ENCODE measurements at places on chromosomes 2 and 18. TPM values are rescaled to one million over a fixed set of nuclear protein-coding genes. Genes with fewer than 3 reads are reported as not detected.

- peak; percentile 50 for ATAC-seq
Measured at GRCh38 chr2:163736433-163737189, 803 bp upstream of the FIGN start.

- peak; percentile 39 for ATAC-seq
Measured at GRCh38 chr2:96869822-96870625, at the start of gene SEMA4C. Gene SEMA4C, minus strand, starts transcription at chr2:96870080. Its CDS starts 2,194 bp downstream, at chr2:96867886.

- ATAC-seq: no peak
Measured at GRCh38 chr18:48569139-48569914, 30.5 kb downstream of the CTIF start.

DNA sequence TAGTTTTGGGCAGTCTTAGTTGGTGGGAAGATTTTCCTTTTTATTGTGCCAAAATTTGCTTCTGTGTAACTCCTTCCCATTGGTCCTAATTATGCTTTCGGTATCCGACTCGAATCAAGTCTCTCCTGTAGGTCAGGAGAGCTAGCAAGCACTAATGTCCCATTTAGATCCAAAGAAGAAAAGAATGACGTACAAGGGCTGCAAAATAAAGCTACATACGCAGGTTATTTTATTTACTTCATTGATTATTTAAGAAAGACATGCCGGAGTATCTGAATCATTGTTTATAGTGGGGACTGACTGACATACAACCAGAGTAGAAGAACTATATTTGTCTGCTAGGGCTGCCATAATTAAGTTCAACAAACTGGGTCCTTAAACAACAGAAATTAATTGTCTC is 648.5 kb downstream of the CPS1 start:
- ATAC-seq: no peak

- ATAC-seq: no peak
Measured at GRCh38 chr2:5188636-5189035, 503.5 kb upstream of the SOX11 start.

DNA sequence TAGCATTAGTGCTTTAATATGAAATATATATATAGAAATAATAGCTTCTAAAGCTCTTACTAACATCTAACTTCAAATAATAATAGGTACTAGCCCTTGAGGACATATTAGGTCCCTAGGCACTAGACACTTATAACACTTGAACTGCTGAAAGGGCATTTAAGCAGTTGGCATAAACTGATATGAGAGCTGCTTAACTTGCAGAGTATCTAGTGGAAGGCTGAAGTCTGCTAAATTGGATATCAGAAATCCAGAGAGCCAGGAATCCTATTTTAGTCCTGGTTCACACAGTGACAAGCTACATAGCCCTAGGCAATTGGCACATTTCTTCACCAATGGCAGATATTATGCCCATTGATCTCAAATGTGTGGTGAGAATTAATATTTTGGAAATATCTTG is 326.9 kb upstream of the UBE2E3 start:
- ATAC-seq: no peak

DNA sequence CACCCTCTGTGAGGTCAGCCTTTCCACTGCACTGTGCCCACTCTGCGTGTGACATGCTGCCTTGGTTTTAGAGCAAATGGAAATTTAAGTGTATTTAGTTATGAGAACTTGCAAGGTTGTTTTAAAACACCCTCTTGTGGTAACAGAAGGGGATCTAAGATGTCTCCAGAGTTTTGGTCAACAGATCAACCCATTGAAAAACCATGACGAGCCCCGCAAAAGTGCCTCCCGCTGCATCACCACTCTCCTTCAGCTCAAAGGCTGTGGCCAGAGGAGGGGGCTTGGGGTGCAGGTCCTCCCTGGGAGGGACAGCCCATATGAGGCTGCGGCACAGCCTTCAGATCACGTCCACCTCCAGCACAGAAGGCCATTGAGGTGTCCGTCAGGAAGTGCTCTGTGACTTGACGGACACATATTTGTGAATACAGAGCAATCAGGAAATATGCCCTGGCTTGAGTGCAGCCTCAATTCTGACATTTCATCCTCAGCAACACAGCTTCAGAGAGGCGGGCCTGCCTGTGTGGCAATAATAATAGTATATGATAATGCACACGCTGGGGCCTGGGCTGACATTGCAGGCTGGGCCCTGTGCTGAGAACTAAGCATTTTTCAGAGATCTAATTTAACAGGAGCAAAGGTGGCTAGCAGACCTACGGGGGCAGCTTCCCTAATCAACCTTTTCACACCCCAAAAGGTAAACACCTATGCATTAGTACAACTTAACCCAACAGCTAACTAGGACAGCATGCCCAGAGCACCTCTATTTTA is 213.9 kb downstream of the ANAPC1 start:
- ATAC-seq: no peak

DNA sequence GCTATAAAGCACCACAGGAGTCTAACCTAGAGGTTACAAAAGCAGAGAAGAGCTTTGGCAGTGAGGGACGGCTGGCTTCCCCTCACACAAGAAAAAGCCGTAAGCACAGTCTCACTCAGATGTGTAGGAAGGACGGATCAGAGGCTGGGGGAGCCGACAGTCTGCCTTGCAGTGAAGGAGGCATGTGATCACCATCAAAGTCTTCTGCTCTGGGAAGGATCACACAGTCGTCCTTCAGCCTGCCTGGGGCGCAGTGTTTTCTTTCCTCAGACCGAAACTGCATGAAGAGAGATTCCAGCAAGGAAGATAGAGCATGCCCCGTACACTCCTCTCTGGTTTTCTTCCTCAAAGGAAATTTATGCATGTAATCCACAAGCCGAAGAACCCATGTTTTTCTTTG is 24.1 kb downstream of the GATA6 start:
- no peak for ATAC-seq

DNA sequence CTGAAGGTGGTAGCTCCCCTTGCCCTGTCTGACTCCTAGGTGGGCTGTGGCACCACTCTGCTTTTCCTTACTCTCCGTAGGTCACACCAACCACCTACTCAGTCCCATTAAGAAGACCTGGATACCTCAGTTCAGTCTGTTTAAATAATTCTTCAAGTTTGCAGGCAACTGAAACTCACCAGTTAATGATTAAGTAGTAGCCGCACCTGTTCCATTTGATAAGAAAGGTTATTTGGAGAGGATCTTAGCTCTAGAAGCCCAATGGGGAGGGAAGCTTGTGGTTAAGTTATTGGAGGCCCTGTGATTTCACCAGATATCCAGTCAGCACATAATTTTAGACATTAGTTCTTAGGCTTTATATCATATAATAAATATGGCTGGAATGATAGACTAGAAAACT is 1193.0 kb downstream of the DPP10 start:
- no peak for ATAC-seq

GRCh38 chr2:191012845-191013681 is 908 bp downstream of the STAT1 start:
- ATAC-seq: peak; percentile 38

- ATAC-seq: no peak
Measured at GRCh38 chr2:55459714-55460274, 40.1 kb upstream of the CCDC88A start.

DNA sequence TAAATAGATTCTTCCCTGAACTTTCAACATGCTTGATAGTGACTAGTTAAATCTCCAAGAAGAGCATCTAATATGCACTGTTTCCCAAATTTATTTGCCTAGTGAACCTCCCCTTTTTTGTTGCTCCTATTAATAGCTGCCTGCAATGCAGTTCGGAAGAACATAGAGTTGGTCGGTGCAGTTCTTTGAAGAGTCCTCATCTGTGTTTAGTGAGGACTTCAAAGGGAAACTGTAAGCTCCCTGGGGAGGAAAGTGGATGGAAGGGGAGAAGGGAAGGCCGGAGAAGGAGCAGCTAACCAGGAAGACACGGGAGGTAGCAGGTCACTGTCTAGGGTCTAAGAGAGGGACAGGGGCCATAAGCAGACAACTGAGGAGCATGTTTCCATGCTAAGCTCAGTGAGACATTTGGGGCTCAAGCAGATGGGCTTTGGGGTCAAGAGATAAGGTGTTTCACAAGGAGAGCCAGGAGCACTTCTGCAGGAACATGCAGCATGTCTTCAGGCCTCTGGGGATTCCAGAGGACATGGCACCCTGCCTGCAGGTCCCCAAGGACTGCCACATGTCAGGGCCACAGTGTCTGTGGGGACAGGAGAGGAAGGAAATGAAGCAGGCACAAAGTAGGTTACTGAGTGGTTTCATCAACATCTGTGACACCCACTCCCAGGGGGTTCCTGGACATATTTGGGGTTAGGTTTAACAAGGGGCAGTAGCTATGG is 48.7 kb upstream of the ANXA4 start:
- peak; percentile 22 for ATAC-seq

GRCh38 chr18:62808123-62808522 is 92.8 kb downstream of the PHLPP1 start:
- no peak for ATAC-seq

GRCh38 chr2:147500229-147500628 is 344.6 kb upstream of the ACVR2A start:
- no peak for ATAC-seq

DNA sequence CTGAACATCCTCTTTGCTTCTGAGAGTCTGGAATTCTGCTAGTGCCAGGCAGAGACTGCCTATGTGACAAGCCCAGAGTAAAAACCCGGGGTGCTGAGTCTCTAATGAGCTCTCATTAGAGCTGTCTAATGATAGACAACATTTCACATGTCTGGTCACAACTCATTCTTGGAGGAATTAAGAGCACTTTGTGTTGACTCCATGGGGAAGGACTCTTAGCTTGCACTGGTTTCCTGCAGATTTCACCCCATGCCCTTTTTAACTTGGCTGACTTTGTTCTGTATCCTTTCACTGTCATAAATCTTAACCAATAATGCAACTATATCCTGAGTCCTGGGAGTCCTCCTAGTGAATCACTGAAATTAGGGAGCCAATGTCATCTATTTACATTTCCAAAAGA is 33.5 kb downstream of the FBXO15 start:
- ATAC-seq: no peak

- no peak for ATAC-seq
Measured at GRCh38 chr2:150778828-150779227, 291.4 kb upstream of the RND3 start.

GRCh38 chr18:3162181-3162580 is 57.6 kb downstream of the MYOM1 start:
- peak; percentile 98 for ATAC-seq

GRCh38 chr2:174662459-174662858 is 64.9 kb upstream of the WIPF1 start:
- no peak for ATAC-seq

- no peak for ATAC-seq
Measured at GRCh38 chr2:118085173-118086023, 2.9 kb upstream of the INSIG2 start.

DNA sequence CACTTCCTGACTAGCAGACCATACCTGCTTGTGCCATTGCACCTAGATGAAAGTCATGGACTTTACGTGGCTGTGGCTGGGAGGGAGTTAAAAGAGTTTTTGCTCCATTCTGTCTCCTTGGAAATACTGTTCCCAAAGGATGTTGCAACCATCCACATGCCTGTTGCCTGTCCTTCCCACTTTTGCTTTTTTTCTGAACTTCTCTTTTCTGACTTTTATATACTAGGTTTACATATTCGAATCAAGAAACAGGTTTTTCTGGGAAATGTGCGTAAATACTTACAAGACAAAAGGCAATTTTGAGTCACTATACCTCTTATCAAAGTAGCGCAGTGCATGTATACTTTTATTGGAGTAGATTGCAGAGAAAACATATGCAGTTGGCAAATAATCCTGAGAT is 244.8 kb downstream of the PRKCE start:
- no peak for ATAC-seq

- no peak for ATAC-seq
Measured at GRCh38 chr2:64745562-64745961, 91.8 kb upstream of the SERTAD2 start.

DNA sequence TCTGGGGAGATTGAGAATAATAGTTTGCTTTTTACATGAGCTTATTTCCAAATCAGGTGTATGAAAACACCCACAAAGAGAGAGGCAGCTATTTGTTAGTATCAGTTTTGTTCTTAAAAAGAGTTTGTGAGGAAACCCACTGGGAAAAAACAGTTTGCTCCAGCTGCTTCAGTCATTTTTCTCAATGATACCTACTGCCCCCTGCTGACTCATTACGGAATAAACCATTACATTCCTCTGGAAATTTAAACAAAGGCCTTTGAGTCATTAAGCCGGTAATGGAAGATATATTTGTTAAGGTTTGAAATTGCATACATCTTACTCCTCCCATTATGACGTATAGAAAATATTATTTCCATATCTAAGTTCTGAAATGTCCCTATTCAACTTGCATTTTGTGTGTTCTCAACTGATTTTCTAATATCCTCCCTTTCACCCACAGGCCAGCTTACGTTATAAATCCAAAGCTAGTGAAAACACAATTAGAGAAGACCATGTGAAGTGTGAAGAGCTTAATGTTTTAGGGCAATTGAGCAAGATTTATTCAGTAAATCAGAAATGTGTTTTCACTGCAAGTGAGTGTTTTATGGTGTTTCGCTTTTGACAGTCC is 761.6 kb downstream of the DSC3 start:
- ATAC-seq: peak; percentile 42

- ATAC-seq: no peak
Measured at GRCh38 chr2:68693951-68694350, 40.7 kb upstream of the ARHGAP25 start.

- no peak for ATAC-seq
Measured at GRCh38 chr2:133802409-133803039, 234.3 kb upstream of the NCKAP5 start.

ST8SIA3 gene
- not detected for total RNA-seq

TRIB2 gene
- total RNA-seq: 12.7 TPM

LCT gene
- not detected for total RNA-seq

MZT2B gene
- 270 TPM for total RNA-seq

PRSS56 gene
- total RNA-seq: not detected

COMMD1 gene
- 31.4 TPM for total RNA-seq

GPR148 gene
- not detected for total RNA-seq

FNDC4 gene
- 8.5 TPM for total RNA-seq

CCDC85A gene
- total RNA-seq: 0.24 TPM

AQP4 gene
- 0.08 TPM for total RNA-seq

SERPINB13 gene
- 281 TPM for total RNA-seq

All from esophagus mucosa (tissue), 1 donor.